Caudate nucleus (tissue), 63 donors: ENCODE measurements at places on chromosomes 4 and X.

GRCh38 chr4:101282076-101282844 lies 65.1 kb downstream of the PPP3CA start:
- no peak for DNase-seq

DNA sequence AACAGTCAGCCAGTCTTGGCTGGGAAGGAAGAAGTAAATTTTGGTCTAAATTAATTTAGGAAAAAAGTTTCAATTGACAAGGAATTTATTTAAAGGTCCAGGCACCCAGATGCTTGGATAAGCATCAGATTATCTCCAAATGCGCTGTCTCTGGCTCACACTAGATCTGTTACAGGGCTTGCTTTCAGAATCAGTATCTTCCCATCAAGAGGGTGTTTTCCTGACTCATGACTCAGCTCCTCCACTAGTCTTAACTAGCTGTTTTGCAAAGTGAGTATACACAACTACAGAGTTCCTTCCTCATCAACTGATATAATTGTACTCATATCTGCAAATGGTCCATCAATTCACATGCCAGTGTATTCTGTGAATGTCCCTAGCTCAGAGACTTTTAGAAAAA lies 482.1 kb upstream of the CPEB2 start:
- DNase-seq, result no peak

GRCh38 chr4:140654495-140654814 lies 85.7 kb upstream of the UCP1 start:
- DNase-seq, result no peak

DNA sequence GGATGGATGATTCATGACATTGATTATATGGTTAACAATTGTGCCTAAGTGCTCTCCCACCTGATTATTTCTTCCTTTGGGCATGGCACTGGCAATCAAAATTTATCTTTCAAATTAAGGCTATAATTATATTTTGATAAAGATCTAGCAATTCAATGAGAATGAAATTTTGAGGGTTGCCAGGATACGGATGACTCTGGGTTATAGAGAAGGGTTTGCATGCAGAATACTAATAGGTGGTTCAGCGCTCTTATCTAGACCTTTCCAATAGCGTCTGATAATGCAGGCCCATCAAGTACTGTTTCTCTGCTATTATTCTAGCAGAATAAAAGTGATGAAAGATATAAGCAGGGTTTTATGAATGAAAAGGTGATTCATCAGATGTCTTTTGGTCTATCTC lies 74.9 kb upstream of the SCML1 start:
- no peak for DNase-seq

- no peak for DNase-seq
These were observed 77.4 kb downstream of the MGST2 start for GRCh38 chr4:139743027-139743426.

DNA sequence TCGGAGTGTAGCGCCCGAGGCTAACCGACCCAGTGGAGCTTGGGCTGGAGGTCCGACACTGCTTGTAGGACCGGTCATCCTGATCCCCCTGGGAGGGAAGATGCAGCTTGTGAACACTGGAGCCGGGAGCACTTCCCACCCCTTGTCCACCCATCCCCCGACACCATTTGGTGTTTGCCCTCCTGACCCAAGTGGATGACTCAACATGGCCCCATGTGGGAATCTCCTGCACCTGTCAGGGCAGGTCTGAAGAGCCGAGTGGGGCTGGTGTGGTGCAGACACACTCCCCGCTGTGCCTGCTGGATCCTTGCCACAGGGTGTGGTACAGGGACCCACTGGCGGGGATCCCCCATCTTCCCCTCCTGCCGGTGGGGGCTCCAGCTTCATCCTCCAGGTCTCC lies 90.0 kb upstream of the AFAP1 start:
- no peak for DNase-seq
